AG10803 (cell line): ENCODE measurements at places on chromosomes 3 and 15.

GRCh38 chr3:100641471-100642032 lies 32.2 kb downstream of the ADGRG7 start:
- no peak for DNase-seq

DNA sequence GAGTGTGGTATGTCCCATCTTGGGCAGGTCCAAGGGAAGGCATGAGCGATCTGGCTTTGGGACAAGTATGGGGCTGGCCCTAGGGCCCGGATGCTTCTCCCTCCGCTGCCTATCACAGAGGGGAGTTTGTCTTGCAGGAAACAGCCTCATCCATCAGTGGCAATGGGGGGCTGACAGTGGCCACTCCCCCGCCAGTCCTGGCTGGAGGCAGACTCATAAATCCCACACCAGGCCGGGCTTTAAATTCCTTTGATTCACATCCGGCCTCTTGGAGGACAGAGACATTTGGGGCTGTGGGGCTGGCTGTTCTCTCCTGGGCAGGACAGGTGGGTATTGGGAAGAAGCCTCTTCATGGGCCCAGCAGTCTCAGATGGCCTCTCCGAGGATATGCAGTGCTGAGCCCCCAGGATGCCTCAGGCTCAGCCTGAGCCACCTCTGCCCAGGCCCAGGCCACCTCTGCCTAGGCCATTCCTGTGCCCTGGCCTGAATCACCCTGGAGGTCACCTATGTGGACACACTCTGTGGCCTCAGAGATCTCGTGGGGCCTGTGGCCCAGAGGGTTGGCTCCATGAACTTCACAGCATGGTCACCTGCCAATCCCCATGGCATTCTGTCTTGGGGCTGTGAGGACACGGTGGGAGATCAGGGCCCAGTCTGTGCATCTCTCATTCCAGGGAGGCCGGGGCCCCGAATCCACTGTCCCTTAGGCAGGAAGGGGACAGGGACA lies 84.2 kb upstream of the GOLGA6L4 start:
- DNase-seq: peak; percentile 2

- no peak for DNase-seq
These were observed 13.7 kb upstream of the ABHD2 start for GRCh38 chr15:89074402-89075012.

DNA sequence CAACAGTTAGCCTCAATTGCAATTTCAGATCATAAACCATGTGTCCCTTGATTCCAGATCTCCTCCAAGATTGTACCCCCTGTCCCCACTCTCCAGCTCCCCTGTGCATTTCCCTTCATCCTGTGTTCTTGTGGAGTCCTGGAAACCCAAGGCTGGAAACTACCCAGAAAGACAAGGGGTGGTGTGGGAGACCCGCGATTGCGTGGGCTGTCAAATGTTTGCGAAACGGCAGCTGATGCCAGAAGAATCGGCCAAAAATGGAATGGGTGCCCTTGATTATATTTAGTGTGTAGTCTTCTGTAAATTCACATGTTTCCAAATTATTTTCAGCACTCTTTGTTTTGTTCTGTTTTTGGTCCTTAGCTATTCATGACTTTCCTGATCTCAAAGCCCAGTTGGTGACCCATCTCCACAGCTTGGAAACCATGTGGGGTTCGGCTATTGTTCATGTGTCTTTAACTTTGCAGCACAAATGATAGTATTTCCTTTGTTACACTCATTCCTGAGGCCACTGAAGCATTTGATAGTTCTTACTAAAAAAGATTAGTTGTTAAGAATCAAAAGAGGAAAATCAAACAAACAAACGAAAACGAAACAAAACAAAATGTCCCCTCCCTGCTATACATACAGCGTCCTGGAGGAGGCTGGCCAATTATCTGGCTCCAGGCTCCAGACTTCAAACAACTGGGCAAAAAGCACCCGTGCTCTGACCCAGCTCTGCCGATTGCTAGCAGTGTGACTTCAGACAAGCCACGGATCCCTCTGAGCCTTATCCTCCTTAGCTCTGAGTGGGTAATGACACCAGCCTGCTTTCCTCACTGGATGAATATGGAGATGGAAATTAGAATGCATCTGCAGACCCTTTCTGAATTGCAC lies 120.9 kb downstream of the CACNA2D3 start:
- no peak for DNase-seq

DNA sequence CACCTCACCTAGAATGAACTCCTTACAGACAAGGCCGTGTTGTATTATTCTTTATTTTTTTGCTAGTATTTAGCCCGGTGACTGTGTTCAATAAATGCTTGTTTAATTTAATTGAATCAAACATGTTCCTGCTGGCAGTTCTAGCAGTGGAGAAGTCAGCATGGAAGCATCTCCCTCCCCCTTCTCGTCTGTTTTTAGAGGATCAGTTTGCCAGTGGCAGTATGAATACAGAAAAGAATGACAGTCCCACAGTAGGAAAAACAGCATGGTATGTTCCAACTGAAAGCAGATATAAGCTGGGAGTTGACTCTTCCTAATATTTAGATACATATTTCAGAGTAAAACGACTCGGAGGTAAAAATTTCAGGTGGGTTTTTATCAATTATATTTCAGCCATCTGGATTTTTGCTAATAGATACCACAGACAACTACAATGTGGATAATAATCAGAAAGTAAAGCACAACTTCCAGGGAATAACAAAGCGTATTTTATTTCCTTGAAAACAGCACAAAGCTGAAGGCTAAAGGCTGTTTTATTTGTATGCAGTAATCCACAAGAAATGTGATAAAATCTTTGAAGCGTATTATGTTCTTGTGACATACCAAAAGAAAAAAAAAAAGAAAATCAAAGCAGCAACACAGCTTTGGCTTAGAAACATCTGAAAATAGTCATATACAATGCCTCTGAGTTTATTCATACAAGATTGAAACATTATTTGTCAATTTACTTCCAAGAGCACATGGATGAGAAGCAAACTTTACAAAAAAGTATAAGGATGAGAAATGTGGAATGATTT lies 244.5 kb upstream of the KCNMB2 start:
- peak; percentile 45 for DNase-seq

GRCh38 chr3:196619223-196619622 lies 20.3 kb upstream of the NRROS start:
- no peak for DNase-seq

DNA sequence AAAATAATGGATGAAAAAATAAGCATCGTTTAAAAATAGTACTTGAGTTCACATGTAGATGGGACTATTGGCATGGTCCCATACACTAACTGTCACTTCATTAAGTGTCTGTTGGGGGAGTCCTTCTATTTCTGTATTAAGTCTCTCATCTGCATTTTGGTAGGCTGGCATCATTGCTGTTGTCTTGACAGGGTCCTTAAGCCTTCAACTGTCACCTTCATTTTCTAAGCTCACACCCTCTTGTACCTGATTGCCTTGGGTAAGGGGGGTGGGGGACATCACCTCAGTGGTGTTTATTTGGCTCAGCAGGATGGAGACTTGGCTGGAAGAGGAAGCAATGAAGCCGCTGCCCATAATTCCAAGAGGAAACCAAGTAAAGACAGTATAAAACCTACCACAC lies 202.0 kb upstream of the VEPH1 start:
- DNase-seq: no peak

DNA sequence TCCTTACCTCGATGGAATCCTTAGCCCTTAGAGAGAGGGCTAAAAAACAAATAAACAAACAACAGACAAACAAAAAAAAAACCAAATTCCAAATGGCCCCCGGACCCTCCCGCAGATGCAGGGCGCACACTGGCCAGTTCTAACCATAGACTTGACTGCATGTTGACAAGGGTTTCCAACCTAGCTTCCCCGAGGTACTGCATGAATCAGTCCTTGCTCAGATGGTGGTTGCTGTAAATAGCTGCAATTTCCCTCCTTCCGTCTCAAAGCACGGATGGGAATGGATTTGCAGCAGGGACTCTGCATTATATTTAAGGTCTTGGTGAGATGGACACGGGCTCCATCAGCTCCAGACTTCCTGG lies 162.8 kb downstream of the CD47 start:
- DNase-seq: peak; percentile 34

- DNase-seq: no peak
These were observed 113.5 kb upstream of the BHLHE40 start for GRCh38 chr3:4865714-4866113.

GRCh38 chr15:93035092-93035915 lies 53.7 kb downstream of the RGMA start:
- DNase-seq: no peak

GRCh38 chr3:181581656-181582055 lies 130.1 kb upstream of the SOX2 start:
- DNase-seq: peak; percentile 8

- DNase-seq: no peak
These were observed 254.5 kb upstream of the CFAP20DC start for GRCh38 chr3:59304296-59304695.

DNA sequence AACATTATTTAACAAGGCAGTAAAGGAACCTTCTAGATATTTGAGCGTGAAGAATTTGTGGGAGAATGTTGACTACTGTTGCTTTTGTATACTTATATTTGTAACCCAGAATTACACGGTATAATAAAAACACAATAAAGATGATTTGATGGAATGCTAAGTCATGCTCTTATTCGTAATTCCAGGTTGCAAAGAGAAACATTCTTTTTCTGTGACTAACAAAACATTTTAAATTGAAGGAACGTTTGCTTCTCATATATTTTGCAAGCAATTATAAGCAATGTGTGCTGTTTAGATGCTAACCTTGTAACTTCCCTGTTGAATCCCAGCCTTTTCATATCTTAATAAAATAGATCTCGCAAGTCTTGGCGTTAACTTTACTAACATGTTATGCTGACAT lies 124.4 kb upstream of the CGNL1 start:
- peak; percentile 75 for DNase-seq

GRCh38 chr15:71120428-71120944 lies 5.2 kb downstream of the THSD4 start:
- no peak for DNase-seq

DNA sequence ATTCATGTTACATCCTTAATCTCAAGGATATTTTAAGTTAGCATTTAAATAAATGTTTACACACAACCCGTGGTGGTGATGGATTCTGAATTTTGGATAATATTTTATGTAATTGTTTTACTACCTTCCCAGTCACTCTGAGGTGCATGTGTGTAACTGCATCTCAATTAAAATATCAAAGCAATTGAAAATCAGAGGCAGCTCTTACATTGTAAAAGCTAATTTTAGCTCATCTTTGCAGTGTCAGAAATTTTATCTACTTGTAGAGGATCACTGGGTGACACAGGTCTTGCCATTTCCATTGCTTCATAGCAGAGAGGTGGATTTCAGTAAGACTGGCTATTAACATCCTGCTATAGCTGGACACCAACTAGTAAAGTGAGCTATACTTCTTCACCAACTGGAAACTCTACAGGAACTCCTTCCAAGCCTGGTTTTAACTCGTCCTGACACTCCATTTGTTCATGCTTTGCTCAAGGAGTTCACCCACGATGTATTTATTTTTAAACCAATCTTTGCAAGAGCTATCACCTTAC lies 19.6 kb upstream of the MITF start:
- no peak for DNase-seq
